CD4-positive, alpha-beta T cell treated with Interleukin-4 for 1 hour (primary cell): ENCODE measurements at places on chromosomes 12 and 14.

DNA sequence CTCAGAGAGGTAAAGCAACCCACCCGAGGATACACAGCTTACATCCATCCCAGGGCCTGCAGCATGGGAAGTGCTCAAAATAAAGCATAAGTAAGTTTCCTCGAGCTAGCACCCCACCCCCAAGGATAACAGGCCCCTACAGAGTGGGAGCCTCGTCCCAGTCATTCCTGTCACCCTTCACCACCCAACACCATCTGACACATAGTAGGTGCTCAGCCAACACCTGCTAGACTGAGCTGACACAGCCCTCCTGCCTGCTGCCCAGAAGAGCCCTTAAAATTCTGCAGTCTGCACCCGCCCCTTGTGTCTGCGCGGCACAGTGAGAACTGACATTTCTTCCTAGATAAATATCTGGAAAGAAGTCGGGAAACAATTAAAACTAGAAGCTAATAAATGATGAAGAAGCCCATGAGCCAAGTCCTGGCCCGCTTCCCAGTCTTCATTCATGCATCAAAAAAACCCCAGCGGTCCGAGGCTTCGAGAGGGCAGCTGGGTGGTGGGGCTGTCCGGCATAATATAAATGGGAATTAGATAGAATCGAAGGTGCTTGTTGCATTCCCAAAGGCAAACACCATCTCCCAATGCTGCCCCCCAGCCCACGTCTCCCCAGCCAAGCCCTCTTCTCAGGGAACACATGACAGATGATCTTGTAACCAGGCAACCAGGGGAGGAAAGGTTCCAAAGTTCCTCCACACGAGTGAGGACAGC, 76.2 kb downstream of the BCL11B start:
- no peak for DNase-seq

- no peak for DNase-seq
These were observed 42.7 kb upstream of the NCOR2 start for GRCh38 chr12:124610021-124610612.

- no peak for DNase-seq
These were observed 1331.5 kb upstream of the TMEM132C start for GRCh38 chr12:126935435-126935834.

GRCh38 chr12:16901946-16902345, 296.0 kb upstream of the LMO3 start:
- no peak for DNase-seq

GRCh38 chr14:95263527-95264231, 56.0 kb downstream of the CLMN start:
- DNase-seq, result no peak

DNA sequence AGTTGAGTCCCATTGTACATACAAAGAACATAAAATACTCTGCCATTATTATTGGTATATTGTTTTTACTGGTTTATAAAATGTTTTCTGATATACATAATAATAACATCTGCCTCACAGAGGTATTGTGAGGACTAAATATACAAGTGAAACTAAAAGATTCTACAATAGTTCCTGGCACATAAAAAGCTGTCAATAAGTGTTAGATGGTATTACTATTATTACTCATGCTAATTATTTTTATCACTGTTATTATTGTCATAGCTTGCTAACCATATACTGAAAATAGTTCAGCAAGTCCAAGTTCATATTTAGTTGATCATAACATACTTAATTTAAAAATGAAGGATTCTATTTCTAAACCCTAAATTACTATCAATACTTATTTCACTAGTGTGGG, 34.4 kb downstream of the BTG1 start:
- DNase-seq, result no peak

GRCh38 chr12:116140529-116140928, 137.0 kb downstream of the MED13L start:
- DNase-seq, result no peak

GRCh38 chr12:16012117-16012516, 101.0 kb downstream of the DERA start:
- no peak for DNase-seq

DNA sequence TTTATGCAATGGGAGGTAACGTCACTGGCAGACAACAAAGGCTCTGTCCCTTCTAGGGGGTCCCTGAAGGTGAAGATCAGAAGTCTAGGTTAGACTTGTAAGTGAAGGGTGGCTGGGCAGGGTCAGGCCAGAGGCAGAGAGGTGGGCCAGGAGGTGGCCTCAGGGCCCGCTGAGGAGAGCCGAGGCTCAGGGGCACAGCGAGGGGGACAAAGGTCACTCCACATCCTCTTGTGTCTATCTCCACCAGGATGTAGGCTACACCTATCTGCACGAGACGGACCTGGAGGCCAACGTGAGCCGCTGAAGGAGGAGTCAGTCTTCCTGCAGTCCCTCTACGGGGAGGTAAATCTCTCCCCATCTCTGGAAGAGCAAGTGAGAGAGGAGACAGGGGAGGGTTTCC, 20.3 kb downstream of the KRT85 start:
- DNase-seq, result no peak

- no peak for DNase-seq
These were observed 13.4 kb downstream of the ZFHX2 start for GRCh38 chr14:23538050-23538718.

GRCh38 chr14:23536494-23536893, 15.1 kb downstream of the ZFHX2 start:
- DNase-seq, result no peak

- no peak for DNase-seq
These were observed 26.4 kb downstream of the SFSWAP start for GRCh38 chr12:131737150-131737827.

GRCh38 chr12:6919588-6919987, 5.2 kb downstream of the ENO2 start:
- DNase-seq, result no peak

- no peak for DNase-seq
These were observed 36.2 kb downstream of the CHGA start for GRCh38 chr14:92959189-92959531.

DNA sequence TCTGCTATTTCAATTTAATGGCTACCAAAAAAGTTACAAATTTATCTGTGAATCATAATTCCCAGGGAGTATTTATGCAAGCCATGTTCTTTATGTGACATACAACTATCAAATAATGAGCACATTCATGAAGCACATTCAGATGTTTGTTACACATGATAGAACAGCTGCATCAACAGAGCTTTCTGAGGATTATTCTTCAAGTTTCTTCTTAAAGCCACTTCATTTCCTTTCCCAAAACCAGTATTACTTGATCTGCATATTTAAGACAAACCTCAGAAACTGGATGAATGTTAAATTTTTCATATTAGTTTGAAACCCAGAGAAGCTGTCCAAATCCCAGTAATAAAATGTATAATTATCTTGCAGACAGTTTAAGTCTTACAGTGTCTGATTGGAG, 73.6 kb upstream of the SOX5 start:
- no peak for DNase-seq

- no peak for DNase-seq
These were observed 30.6 kb upstream of the TUBA1A start for GRCh38 chr12:49219417-49220026.

DNA sequence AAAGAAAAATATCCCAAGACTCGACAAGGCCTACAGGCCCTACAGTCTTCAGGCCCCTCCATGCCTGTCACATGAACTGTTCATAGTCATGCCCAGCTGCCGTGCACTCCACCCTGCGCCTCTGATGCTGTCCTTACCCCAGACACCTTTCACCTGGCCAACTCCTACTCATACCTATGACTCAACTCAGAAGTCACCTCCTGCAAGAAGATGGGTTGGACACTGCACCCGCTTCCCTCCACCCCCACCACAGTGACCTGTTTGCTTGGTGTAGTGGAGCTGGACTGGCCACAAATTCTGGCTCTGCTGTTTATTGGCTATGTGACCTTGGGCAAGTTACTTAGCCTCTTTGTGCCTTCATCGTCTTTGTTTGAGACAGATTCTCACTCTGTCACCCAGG, 56.2 kb downstream of the PHETA1 start:
- DNase-seq, result no peak

DNA sequence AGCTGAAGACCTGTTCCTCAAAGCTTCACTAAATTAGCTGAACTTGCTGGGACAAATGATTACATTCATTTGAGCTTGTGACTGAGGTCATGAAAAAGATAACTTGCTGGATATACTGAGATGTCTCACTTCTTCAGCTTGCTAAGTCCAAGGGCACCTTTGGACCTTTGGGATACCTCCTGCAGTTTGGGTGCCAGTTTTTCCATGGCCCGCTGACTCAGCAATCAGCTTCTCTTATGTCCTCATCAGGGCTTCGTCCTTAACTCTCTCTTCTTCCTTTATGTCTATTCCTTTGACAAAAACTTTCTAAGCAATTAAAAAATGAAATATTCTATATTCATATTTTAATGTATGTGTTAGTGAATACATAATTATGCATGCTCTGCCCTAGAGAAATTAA, 45.6 kb downstream of the OVCH1 start:
- no peak for DNase-seq

DNA sequence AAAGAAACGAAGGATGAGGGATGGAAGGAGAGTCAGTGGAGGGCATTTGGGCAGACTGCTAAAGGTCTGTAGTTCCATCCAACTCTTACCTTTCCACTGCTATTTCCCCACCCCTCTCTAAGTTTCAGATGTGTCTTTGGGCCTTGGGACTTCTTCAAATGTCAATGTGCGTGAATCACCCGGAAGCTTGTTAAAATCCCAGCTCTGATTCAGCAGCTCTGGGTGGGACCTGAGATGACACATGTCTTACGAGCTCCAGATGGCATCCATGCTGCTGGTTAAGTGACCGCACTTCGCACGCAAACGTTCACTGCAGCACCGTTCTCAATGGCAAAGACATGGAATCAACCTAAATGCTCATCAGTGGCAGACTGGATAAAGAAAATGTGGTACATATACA, 309.9 kb downstream of the VRK1 start:
- no peak for DNase-seq

- DNase-seq, result peak; percentile 42
These were observed 79.9 kb downstream of the BCL11B start for GRCh38 chr14:99192028-99192621.

DNA sequence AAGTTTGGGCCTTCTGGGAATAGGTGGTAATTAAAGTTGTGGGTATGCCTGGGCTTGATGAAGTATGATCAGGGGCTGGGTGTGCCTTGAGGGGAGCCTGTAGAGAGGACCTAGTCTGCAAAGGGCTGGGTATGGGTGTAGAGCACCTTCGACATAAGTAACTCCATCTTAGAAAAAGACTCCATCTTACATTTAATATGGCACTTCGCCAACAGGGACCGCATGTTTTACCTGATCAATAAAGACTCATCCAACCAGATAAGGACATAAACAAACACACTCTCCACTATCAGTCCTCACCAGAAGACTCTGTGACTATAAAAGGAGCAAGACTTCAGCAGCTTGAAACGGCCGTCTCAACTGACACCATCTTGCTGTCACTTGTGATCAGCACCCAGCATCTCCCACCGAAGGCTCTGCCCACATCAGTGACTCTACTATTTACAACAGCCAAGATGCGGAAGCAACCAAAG, 23.5 kb upstream of the GPR68 start:
- no peak for DNase-seq

- no peak for DNase-seq
These were observed 253.0 kb downstream of the KTN1 start for GRCh38 chr14:55832974-55833373.
